ENCODE measurements at places on chromosomes 12 and 14.

GRCh38 chr12:109947521-109947920, 47.4 kb downstream of the TCHP start:
- DNase-seq = no peak

- no peak for DNase-seq
Measured at GRCh38 chr14:30309405-30309804, 249.6 kb upstream of the G2E3 start.

GRCh38 chr12:130764073-130764472, 48.0 kb upstream of the RIMBP2 start:
- no peak for DNase-seq

DNA sequence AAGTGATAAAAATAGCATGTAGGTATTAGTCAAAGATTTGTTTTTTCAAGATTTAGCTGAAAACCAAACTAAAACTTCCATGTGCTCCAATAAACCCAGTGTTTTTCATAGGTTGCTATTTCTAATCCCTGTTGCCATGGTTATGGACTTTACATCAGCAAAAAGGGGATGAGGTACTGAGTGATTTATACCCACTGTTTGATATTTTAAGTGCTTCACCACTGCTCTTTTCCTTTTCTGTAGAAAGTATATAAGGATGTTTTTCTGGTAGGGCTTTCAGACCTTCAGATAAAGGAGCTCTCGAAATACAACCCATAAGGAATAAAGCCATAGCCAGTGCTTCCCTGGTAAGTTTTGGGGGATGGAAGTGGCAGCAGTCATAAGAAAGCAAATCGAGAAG, at the start of gene OTOGL:
OTOGL (plus strand) TSS at position 279 of the 400 bp plus-strand sequence. CDS start 109,895 bp downstream, outside the sequence.
- no peak for DNase-seq

DNA sequence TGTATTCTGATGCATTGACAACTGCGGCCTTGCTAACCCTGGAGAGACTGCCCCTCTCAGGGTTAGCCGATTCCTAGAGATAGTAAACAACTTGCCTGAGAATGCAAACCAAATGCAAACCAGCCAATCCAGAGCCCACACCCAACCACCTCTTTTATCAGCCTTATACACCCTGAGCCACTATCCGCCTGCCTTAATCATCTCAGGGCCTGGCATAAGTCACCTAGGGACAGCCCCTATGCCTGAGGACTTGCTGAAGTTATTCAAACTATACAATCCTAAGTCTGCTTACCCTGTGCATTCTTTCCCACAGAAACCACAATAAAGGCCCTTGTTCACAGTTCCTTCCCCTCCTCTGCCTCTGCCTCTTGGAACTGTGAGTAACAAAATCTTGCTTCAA, 177.2 kb downstream of the KCNA5 start:
- DNase-seq = no peak

GRCh38 chr12:42576374-42576773, 13.2 kb downstream of the PRICKLE1 start:
- no peak for DNase-seq

GRCh38 chr12:979349-979748, 11.7 kb upstream of the ERC1 start:
- no peak for DNase-seq

- no peak for DNase-seq
Measured at GRCh38 chr14:78170203-78170602, at the start of gene NRXN3. TSS of gene NRXN3 (plus strand) at chr14:78170373. CDS start at chr14:78243094, 72,721 bp downstream.

Data from NCI-H446 (cell line).